Neural crest cell (in vitro differentiated cells): ENCODE measurements at places on chromosomes 4 and X. TPM values are rescaled to one million over a fixed set of nuclear protein-coding genes. Genes with fewer than 3 reads are reported as not detected.
A peak's percentile ranks its signal among the peaks of the same experiment; 100 is the strongest.

DNA sequence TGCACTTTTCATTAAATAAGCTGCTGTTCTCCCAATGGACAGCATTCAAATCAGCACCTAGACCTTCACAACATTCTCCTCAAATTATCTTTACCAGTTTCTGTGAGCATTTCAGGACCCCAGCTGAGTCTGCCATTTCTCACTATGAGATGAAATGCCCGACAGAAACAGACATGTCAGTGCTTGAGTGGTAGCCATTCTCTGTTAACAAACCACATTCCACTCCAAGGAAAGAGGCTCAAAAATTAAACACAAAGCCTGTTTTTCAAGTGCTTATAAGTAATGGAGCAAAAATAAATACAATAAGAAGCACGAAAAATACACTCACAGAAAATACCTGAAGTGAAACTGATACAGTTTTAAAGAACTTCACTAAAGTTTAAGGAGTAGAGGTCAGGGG lies 320.2 kb upstream of the PRPS2 start:
- DNase-seq, result no peak
- no peaks in the 10 kb centered on the region for H3K4me1 ChIP-seq
- no peak overlapping the region for H3K27ac ChIP-seq
- H3K36me3 ChIP-seq, result no peaks in the 10 kb centered on the region

DNA sequence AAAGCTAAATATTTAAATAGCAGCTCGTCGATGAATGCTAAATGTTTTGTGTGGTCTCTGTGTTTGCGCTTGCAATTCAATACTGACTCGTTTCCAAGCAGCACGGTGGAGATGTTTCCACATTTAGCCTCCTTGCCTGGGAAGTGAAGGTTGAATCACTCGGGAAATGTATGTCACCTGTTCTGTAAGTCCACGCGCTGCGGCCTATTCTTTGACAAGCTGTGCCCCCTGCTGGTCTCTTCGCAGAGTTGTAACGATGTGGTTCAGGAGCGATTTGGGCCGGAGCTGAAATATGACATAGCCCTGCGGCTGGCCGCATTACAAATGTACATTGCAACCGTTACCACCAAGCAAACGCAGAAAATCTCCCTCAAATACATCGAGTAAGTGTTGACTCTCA lies 89.6 kb upstream of the PRPS2 start:
- peaks cover 20% of the 10 kb centered on the region for H3K4me1 ChIP-seq
- no peak overlapping the region for H3K4me3 ChIP-seq
- no peaks in the 10 kb centered on the region for H3K27me3 ChIP-seq
- H3K27ac ChIP-seq, result no peak overlapping the region
- peak; percentile 32 for DNase-seq

DNA sequence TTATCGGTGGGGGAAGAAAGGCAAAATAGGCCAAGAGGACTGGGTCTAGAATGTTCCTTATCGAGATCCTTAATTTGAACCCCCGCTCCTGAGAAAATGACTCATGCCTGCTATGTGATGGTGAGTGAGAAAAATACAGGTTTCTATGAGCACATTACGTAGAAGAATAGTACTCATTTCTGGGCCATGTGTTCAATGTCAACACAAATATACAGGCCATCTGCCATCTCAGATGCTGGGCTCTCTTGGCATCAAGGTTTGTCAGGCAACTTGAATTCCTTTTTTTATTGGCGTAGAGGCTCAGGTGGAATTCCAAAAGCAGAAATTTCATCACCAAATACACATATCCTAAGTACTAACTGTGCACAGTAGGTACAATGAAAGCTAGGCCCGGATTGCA lies 81.4 kb upstream of the TRIM2 start:
- peaks cover 11% of the 10 kb centered on the region for H3K4me1 ChIP-seq
- no peaks in the 10 kb centered on the region for H3K27me3 ChIP-seq
- no peak overlapping the region for H3K27ac ChIP-seq
- no peaks in the 10 kb centered on the region for H3K36me3 ChIP-seq
- H3K4me3 ChIP-seq, result no peak overlapping the region

DNA sequence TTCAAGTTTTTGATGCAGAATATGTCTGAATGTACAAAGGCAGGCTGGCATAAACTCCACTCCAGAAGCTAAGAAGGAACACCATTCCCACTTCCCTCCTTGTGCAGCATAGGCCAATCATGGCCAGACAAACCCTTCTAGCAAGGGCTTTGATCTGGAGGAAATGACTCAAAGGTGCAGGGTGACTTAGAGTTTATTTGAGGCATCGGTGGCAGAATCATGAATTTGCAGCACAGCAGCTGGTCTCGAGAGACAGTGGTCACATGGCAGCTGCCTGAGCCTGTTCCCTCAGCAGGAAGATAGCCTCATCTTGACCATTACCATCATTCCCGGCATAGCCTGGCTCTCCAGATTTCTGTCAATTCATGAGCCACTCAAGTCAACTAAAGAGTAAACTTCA lies 154.5 kb downstream of the ATP10D start:
- H3K36me3 ChIP-seq, result peaks cover 8% of the 10 kb centered on the region
- H3K27me3 ChIP-seq, result no peaks in the 10 kb centered on the region
- peaks cover 11% of the 10 kb centered on the region for H3K4me1 ChIP-seq
- no peak for DNase-seq

DNA sequence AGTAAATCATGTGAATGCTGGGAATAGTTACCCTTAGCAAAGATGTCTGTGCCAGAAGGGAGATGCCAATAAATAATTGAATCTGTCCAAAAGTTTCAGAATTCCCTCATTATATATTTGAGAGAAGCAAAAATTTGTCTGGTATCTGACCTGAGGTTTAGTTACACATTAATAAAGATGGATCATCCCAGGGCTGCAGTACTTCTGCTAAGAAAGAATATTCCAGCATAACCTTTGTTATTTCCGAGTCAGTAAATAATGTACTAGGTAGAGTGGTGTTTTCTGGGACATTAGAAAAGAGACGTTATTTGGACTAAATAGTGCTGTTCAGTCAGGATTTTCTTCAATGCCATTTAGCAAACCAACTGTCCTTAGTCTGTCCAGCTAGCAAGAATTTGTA lies 26.4 kb downstream of the ADD1 start:
- no peaks in the 10 kb centered on the region for H3K27me3 ChIP-seq
- no peak overlapping the region for H3K27ac ChIP-seq
- no peak for DNase-seq
- H3K4me1 ChIP-seq, result peaks cover 61% of the 10 kb centered on the region

DNA sequence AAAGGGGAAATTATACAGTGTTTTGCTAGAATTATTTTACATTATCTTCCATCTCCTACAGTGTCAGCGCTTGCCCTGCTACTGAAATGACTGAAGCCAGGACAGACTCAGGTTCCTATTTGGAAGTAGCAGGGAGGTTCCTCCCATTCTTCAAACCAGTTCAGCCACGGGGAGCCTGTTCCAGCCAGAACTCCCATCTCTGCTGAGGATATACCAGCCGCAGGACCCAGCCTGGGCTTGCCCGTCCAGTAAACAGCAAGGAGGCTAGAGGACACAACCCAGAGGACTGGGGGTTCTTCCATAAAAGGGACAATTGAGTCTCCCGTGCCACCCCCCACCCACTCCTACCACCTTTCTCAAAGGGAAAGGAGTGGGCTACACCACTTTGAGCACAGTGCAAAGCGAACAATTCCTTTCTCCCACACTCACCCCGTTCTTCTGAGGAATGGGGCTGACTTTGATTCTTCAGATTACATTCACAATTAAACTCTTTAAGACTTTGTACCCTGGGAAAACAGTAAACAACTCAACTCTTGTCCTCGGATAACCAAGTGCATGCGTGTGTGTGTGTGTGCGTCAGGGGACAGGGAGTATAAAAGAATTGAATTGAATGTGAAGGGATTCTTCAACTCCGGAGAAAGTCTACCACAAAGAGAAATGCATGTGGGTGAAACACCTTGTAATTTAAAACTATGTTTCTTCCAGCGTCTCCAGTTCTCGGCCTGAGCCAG lies 31.0 kb upstream of the PPARGC1A start:
- no peaks in the 10 kb centered on the region for H3K27me3 ChIP-seq
- peak overlapping the region; percentile 65 for H3K27ac ChIP-seq
- no peak overlapping the region for H3K4me3 ChIP-seq
- no peak for DNase-seq
- H3K36me3 ChIP-seq, result no peaks in the 10 kb centered on the region

DNA sequence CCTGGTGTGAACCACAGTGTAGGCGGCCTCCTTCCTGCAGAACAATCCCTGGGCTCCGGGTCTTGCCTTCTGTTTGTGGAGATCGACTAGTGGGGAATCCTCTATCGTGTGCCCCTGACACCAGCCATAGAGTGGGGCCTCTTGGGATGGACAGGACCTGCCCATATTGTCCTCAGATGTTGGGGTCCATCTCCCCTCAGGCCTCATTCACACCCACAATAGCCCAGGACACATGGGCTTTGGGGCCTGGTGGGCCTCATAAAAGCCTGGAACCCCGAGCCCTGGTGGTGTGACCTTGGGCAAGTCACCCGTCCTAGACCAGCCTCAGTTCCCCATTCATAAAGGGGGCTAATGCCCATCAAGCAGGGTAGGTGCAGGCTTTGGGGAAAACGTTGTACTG lies 13.2 kb upstream of the GAGE10 start:
- DNase-seq, result no peak
- H3K4me3 ChIP-seq, result no peak overlapping the region
- H3K36me3 ChIP-seq, result no peaks in the 10 kb centered on the region
- H3K4me1 ChIP-seq, result peaks cover 4% of the 10 kb centered on the region
- no peak overlapping the region for H3K27ac ChIP-seq

Gene AREG
- not detected in 2 replicates for total RNA-seq

Gene TEX11
- total RNA-seq, result not detected in 2 replicates

Gene TEX13C
- total RNA-seq, result not detected in 2 replicates

Gene TMEM144
- total RNA-seq, result 1.6 and 1.8 TPM in 2 replicates
